ENCODE measurements at places on chromosomes 11 and 22. TPM values are rescaled to one million over a fixed set of nuclear protein-coding genes. Genes with fewer than 3 reads are reported as not detected.

ASCL2 gene
- total RNA-seq, result not detected

CD3G gene
- total RNA-seq, result not detected

PGA5 gene
- total RNA-seq, result not detected

FAM180B gene
- not detected for total RNA-seq
